Right kidney (tissue), 9 donors: ENCODE measurements at places on chromosomes 4 and X.

- DNase-seq = no peak
Observed at GRCh38 chr4:127007305-127007704, 625.5 kb upstream of the INTU start.

DNA sequence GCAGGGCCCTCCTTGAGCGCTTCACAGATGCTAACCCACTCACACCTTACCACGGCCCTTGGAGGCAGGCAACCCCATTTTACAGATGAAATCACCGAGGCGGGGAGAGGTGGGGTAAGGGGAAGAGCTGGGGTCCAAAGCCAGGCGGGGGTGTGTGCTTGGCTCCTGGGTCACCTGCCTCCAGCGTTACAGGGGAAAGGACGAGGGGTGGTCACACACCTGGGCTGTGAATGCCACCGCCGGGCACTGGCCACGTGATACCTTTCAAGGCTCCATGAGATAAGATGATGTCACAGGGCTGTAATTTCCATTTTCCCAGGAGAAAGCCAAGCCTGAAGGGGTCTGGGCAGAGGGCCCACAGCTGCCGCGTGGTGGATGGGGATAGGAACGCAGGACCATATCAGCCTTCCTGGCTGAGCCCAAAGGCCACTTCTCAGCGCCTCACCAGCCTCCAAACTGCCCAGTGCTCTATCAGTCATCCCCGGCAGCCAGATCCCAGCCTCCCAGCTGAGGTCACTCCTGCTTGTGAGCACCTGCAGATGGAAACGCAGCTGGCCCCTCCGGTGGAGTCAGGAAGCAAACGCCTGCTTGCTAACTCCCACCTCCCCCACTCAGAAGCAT is 62.4 kb upstream of the CRMP1 start:
- DNase-seq = no peak

GRCh38 chrX:2643880-2644279 is 47.2 kb upstream of the CD99 start:
- DNase-seq = no peak

DNA sequence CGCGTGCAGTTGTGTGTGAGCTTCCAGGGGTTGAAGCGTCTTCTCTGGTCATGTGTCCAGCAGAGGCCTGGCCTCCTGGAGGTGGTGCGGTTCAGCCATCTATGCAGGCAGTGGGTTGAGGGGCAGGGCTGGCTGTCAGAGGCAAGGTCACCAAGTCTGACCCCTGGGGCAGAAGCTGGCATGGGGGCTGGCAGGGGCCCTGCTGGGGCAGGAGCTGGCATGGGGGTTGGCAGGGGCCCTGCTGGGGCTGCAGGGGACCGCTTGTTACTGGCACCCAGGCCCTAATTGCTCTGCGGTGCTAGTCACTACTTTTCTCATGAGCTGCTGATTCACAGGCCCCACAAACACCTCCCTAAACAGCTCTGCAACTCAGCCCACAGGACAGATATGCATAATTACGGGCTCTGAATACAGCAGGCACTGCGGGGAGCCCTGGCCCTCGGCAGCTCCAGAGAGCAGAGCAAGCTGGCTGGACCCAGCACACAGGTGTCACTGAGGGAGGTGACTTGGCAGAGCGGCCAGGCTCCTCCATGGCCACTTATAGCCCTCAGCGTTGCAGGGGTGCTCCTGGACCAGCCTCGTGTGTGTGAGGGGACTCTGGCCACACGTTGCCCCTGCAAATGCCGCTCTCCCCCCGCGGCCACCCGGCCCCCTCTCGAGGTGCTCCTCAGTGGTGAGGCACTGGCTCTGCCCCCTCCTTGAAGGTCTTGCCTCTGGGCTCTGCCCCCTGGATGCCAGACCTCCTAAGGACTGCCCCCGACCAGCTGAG is 32.7 kb downstream of the CPLX1 start:
- DNase-seq = no peak

GRCh38 chrX:101385026-101385684 is 836 bp downstream of the BTK start:
- DNase-seq = no peak

DNA sequence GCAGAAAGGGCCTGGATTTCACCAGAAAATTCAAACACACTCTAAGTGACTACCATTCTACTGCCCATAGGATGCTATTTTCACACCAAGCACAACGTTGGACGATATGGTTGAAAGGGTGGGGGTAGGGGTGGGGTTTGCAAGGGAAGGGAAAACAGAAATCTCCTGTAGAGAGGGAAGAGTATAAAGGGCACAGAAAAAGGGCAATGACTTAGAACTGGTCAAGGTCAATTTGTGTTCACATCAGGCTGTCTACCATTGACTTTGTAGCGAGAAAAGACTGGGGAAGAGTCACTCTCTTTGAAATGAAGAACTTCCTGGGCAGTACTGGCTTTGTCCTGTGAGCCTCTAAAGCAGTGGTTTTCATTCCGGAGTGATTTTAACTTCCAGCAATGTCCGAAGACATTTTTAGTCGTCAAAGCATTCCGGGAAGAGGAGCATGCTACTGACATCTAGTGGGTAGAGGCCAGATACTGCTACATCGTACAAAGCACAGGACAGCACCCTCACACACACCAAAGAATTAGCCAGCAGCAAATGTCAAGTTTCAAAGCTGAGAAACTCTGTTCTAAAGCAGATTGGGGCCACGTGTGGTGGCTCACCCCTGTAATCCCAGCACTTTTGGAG is 48.4 kb upstream of the SLC7A3 start:
- DNase-seq = peak; percentile 6

- DNase-seq = no peak
Observed at GRCh38 chr4:5784960-5785611, 74.1 kb downstream of the EVC start.

DNA sequence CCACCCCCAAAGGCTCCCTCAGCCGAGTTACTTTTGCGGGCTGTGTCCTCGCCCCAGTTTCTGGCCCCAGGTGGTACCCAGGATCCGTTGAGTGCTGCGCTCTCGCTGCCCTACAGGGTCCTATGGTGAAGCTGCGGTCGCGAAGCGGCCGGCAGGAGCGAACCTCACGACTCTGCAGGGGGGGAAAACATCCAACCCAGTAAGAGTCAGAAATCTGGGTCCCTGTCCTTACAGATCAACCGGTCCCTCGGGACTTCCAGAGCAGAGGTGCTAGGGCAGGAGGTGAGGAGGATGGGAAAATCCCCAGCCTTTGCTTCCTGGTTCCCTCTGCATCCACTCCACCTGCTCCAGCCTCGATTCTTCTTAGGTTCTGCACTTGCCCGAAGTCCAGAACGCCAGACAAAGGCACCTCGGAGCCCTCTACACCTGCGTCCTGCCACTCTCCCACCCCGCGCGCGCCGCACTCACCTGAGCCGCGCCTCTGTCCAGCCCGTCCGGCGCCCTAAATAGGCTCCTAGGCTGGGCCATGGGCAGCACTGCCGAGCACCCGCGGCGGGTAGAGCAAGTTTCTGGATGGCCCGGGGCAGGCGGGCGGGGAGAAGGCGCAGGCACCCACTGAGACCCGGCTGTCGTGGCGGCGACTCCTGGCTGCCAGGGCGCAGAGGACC is at the start of gene HS3ST1:
Gene HS3ST1 (minus strand): TSS at position 664 of the 668 bp plus-strand sequence. CDS start 28,889 bp downstream, outside the sequence.
- DNase-seq = no peak

GRCh38 chr4:3013839-3014350 is 50.5 kb downstream of the GRK4 start:
- no peak for DNase-seq

GRCh38 chrX:30301963-30302362 is 7.2 kb downstream of the NR0B1 start:
- DNase-seq = peak; percentile 7

- DNase-seq = no peak
Observed at GRCh38 chr4:65007841-65008439, 598.7 kb upstream of the TECRL start.

DNA sequence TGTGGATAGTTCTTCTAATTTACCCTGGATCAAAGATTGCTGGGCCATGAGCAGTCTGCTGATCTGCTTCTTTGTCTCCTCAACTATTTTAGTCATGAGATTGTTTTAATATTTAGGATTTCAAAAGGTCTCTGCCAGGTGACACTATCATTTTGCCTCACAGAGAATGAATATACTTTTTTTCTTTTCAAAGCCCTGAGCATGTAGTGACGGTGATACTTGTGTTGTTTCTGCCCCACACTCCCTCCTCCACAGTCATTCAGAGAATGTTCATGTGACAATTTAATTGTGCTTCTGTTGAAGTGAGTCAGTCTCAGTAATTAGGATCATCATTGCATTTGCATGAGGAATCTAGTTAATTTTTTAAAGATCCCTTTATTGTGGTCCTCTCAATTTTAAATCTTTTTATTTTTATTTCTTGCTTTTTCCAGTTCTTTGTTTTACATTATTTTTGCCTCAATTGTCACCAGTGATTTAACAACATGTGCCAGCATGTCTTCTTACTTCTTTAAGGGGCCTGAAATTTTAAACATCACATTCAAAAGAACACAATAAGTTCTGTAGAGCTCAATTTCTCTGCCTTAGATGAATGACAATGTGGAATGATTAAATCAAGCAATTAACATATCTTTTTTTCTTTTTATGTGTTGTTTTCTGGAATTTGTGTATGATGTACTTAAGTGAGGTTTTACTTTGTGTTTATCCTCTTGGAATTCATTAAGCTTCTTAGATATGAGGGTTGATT is 12.3 kb downstream of the MMRN1 start:
- no peak for DNase-seq

- DNase-seq = no peak
Observed at GRCh38 chrX:56793521-56794320, 64.7 kb downstream of the NBDY start.

DNA sequence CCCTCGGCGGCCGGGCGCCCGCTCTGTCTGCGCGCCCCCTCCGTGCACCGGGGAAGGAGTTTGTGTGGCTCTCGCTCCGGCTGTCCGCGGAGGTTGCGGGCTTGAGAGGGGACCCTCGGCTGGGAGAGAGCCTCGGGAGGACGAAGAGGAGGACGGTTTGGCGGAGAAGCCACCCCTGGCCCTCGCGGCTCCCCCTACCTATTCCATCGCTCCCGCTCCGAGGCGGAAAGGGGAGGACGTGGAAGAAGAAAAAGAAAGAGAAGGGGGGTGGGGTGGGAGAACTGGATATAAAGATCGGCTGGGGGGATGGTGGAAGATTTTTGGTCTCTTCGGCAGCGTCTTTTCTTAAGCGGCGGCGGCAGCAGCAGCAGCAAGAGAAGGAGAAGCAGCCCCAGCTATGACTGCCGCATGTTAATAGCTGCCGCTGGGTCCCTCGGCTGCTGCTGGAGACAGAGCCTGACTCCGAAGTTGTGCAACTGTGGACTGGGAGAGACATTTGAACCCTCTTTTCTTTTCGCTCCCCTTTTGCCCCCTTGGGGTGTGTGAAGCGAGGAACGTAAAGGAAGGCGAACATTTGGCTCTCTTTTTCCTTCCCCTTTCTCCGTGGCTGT is 895 bp downstream of the ADGRL3 start:
- no peak for DNase-seq

DNA sequence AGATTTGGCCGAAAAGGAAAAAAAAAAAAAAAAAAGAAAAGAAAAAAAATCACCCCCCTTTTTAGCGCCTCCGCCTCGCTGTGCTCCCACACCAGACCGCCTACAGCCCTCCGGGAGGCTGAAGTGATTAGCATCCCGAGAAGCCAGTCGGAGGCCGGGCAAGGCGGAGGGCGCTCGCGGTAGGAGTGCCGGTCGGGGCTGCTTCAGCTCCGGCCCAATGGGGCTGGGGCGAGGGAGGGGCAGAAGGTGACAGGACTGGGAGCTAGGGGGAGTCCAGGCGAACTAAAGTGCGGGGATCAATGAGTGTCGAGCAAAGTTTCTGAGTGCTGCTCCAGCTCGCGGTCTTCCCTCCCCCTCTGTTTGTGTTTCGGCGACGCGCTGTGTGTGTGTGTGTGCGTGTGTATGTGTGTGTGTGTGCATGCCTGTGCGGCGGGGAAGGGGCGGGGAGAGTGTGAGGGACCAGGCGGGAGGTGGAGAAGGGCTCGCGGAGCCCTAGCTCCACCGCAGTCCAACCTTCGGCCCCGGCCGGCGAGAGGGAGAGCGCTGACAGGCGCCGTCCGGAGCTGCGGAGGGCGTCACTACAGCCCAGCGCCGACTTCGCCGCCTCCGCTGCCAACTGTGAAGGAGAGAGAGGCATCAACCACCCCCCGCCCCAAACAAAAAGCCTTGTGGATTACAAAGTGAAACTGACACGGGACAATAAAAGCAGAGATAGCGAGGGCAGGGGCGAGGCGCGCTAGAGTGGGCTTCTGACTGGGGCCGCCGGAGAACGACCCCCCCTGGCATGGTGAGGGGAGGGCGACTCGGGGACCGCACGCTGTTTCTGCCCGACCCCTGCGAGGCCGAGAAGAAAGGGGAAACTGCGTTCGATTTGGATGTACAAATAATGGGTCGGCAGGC is at the start of gene FAT4:
Gene FAT4 (plus strand): TSS at position 280 of the 900 bp plus-strand sequence. CDS start 1,457 bp downstream, outside the sequence.
- peak; percentile 97 for DNase-seq

GRCh38 chrX:118795528-118796280 is 27.9 kb upstream of the ZCCHC12 start:
- no peak for DNase-seq

GRCh38 chrX:77446908-77447652 is at the start of gene FGF16:
TSS of gene FGF16 (plus strand) at chrX:77447389. CDS start at chrX:77447675, 286 bp downstream.
- DNase-seq = peak; percentile 53

DNA sequence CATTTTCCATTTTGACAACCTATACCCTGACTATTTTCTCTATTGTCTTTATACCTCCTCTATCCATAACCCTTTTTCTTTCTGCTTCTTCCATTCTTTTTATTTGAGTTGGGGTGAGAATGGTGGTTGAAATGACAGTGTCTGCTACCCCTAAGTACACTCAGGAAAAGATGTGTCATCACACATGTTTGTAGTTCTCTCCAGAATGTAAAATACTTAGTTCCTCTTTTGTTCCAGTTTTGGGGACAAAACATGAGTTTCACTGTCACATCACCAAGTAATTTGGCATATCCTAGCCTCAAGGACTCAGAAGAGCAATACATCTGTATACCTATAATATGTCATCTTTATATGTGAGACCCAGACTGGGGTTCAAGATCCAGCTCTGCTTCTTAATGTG is 90.3 kb downstream of the COMMD8 start:
- no peak for DNase-seq

DNA sequence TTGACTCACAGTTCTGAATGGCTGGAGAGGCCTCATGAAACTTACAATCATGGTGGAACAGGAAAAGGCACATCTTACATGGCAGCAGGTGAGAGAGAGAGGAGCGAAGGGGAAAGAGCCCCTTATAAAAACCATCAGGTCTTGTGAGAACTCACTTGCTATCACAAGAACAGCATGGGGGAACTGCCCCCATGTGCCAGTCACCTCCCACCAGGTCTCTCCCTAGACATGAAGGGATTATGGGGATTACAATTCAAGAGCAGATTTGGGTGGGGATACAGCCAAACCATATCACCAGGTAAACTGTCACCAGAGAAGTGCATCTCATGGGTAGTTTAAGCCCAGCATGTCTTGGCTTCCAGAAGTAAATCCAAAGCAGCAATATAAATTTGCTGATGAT is 7.5 kb upstream of the SMARCA5 start:
- no peak for DNase-seq

- DNase-seq = no peak
Observed at GRCh38 chrX:38154340-38154739, 66.3 kb downstream of the SRPX start.

- DNase-seq = no peak
Observed at GRCh38 chr4:185322803-185323202, 72.9 kb downstream of the LRP2BP start.

DNA sequence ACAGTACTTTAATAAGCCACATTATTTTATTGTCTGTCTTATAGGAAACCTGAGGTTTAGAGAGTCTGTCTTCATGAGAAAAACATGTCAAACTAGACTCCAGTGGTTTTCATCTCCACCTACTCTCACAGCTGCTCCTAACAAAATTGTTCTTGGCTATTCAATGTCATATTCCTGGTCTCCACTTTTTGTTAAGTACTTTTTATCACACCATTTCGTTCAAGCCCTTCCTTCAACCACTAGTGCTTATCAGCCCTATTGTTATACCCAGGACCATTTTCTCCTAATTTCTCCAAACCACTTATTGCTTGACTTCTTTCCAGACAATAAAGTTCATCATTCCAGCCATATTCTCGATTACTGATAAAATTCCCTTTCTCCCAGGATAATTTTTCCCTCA is 1674.3 kb upstream of the AGA start:
- no peak for DNase-seq
